WERI-Rb-1 (cell line): ENCODE measurements at places on chromosomes 2 and 18.

GRCh38 chr18:32763293-32763692, 9.5 kb downstream of the KLHL14 start:
- no peak for DNase-seq

DNA sequence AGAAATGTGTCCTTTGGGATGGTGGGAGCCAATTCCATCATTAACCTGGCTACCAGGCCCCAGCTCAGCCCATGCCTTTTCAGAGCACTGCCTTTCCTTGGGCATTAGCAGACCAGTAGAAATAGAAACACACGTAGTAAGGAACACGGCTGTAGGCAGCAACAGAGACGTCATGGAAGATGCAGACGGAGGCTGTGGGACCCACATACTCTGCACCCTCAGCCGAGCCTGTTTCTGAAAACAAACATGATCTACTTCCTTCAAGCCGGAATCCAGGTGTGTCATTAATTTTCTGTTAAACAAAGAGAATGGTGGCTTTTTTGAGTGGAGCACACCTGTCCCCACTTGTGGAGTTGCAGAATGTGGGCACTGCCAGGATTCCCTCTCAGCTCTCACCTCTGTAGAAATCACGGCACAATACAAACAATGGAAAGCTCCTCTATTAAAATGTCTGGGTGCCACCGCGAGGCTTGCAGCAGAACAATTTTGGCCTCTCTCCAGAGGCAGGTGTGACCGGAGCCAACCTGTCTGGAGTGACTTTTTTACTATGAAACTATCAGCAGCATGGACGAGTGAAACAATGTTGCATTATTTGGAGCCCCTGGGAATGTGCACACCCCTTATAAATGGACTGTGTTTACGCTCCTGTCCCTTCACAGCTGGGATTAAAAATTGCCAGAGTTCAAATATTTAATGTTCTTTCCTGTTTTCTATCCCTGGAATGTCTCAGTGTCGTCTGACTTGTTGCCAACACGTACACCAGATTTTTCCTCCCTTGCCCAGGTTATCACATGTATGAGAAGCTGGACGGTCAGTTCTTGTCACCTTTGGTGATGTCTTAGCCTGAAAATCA, 31.7 kb downstream of the SPP2 start:
- no peak for DNase-seq

- no peak for DNase-seq
Observed at GRCh38 chr2:38065502-38066135, 10.3 kb downstream of the CYP1B1 start.

DNA sequence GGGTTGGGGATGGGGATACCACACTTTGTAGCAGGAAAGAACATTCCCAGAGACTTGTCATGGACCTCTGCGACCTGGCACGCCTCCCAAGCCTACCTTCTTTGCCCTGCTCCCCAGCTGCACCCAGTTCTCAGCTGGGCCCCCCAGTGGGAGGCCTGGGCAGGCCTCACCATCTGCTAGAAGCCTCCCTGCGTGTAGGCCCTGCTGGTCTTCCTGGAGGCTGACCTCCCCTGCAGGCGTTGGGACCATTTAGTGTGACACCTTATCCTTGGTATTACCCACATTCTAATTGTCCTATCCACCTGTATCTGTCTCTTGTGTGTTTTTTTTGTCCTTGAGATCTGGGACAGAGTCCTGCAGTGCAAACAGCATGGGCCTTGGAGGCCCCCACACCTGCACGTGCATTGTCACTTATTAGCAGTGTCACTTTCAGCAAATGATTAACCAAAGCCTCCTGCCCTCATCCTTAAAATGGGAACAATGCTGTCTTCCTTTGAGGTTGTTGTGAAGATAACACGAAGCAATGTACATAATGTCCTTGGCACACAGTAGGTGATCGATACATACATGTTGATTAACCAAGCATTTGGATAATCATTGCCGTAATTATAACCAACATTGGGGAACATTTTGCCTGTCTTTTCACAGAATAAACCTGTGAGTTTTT, 77.2 kb downstream of the LIPG start:
- no peak for DNase-seq

DNA sequence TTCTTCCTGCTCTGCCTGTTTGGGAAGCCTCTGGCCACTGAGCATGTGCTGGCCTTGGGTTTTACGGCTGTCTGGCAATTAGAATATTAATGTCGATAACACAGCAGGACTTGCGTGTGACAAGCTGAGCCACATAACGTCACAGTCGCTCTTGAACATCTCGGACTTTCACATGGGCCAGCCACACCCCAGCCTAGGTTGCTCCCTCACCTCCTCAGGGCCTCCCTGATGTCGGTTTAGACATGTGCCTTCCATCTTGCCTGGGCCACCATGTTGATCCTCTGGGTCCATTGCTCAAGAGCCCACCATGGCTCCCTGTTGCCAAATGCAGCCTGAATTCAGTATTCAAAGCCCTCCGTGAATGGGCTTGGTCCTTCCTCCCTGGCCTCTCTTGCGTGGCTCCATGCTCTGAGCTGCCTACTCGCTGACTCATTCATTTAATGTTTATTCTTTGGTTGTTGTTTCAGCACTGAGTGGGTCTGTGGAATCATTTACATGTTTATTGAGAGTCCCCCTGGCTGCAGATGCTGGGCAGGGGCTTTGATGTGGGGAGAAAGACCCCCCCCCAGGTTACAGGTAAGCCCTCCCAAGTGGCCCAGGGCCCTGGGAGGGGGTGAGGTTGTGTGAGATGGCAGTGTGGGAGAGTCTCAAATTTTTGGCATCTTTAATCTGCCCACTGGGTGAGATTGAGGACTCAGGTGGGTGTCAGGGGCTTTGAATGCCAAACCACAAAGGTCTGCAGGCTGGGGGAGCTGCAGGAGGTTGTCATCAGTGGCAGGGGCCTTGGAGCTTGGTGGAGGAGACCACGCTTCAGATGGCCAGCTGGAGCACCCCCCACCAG, 62.0 kb downstream of the ODC1 start:
- DNase-seq, result no peak
